Stimulated activated CD8-positive, alpha-beta memory T cell treated with anti-CD3 and anti-CD28 coated beads, Interleukin-7, amount 100 ng/mL, for 1 hour (primary cell): ENCODE measurements at places on chromosomes 3 and 15.
A peak's percentile ranks its signal among the peaks of the same experiment; 100 is the strongest.

DNA sequence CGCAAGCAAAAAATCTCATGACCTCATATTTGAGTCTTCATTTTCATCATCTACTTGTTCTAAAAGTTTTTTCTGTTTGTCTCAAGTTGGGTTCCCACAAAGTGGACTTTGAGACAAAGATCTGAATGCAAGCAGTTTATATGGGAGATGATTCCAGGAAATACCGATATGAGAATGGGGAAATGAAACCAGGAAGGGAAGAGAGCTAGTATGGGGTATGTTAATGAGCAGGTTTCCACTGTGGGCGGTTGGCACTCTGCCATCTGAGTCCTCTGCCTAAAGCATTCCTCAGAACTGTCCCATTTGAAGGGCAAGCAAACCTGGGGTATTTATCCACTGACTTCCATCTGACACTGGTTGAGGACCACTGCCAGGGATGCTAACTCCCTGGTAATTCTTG is 8.8 kb downstream of the ADPRH start:
- no peak for DNase-seq

DNA sequence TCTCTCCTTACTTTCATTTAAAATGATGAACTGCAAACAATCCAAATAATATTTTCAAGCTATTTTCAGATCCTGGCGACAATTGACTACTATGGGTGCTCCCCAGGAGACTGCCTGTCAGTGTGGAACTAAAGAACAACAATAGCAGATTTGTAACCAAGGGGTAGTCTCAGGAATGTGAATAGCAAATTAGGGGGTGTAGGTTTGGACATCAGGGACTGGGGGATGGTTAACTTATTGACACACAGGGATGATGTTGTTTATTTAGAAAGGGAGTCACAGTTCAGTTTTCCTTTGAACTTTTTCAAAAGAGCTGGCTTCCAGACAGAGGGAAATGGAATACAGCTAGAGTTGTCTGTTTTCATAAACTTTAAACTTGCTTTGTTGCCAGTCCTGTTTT is 229.8 kb downstream of the LRTM1 start:
- DNase-seq, result no peak

DNA sequence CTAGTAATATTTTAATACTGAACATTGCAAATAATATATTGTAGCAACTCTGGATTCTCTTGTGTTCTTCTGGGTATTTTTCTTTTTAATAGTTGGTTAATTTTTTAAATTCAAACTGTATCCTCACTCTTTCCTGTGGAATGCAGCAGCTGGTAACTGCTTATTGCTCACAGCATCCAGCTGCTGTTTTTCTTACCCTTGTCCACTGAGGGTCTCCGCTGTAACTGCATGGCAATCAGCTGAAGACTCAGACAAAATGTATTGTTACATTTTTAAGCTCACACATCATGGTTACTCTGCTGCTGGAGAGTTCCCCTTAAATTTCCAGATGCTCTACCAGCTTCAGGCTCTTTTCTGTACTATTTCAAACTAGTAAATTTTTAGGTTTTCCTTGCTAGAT is 227.6 kb downstream of the MBNL1 start:
- DNase-seq, result no peak

DNA sequence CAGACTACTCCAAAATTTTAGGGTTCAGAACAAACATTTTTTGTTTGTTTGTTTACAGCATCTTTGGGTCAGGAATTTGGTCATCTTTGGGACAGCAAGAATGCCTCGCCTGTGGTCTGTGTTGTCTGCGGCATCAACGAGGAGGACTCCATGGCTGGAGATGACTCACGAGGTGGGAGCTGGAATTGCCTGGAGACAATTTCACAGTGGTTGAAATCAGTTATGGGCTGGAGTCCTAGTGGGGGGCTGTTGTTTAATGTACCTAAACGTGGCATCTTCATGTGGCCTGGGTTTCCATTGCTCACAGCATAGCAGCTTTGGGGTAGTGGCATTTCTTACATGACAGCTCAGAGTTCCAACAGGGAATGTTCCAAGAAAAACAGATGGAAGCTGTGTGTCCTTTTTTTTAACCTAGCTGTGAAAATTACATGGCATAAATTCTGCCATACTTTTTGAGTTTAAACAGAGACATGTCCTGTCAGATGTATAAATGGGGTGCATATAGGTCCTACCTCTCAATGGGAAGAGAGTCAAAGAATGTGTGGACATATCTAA is 507.3 kb upstream of the CBLB start:
- no peak for DNase-seq

DNA sequence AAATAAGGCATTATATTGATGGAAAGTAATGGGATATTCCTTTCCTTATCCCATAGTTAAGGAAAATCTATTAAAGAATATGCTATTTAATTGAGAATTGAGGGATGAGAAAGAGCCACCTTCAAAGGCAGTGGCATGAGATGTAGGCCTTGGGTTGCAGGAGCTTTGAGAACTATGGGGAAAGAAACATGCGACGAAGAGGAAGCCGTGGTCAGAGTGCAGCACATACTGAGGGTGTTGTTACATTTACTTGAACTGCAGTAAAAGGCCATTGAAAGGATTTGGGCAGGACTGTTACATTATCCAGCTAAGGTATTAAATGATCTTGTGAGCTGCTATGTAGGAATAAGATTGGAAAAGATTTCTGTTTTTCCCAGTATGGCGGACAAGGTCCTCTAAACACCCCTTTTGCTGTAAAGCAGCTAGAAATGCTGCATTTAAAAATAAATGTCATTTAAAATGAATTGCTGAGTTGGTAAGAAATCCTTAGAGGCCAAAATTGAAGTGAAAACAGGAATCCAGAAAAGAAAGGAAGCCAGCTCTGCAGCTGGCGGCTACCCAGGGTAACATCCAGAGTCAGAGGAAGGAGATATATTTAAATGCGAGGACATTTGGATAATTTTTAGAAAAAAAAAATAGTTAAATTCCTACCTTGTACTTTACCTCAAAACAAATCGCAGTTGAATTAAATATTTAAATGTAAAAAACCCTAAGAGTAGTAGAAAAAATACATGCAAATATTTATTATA is 61.7 kb downstream of the IL1RAP start:
- no peak for DNase-seq

DNA sequence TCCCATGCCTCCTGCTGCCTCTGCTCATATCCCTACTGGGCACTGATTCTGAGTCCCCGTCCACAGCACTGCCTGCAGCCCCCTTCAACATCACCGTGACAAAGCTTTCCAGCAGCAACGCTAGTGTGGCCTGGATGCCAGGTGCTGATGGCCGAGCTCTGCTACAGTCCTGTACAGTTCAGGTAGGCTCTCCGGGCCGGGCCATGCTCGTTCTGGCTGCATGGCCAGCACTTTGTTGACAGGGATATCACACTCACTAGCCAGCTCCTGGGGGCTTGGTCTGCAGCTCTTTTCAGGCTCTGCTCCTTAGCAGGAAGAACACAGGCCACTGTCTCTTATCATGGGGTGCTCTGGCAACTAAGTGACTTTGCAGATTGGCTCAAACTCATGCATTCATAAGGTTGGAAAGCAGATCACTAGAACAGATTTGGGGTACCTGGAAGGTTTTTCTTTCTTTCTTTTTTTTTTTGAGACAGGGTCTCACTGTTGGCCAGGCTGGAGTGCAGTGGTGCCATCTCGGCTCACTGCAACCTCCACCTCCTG is 6.0 kb downstream of the TYRO3 start:
- DNase-seq, result no peak

- DNase-seq, result no peak
Measured at GRCh38 chr3:26715431-26715830, 92.9 kb downstream of the LRRC3B start.

GRCh38 chr3:127173516-127174166 is 19.3 kb upstream of the PRR23E start:
- no peak for DNase-seq

DNA sequence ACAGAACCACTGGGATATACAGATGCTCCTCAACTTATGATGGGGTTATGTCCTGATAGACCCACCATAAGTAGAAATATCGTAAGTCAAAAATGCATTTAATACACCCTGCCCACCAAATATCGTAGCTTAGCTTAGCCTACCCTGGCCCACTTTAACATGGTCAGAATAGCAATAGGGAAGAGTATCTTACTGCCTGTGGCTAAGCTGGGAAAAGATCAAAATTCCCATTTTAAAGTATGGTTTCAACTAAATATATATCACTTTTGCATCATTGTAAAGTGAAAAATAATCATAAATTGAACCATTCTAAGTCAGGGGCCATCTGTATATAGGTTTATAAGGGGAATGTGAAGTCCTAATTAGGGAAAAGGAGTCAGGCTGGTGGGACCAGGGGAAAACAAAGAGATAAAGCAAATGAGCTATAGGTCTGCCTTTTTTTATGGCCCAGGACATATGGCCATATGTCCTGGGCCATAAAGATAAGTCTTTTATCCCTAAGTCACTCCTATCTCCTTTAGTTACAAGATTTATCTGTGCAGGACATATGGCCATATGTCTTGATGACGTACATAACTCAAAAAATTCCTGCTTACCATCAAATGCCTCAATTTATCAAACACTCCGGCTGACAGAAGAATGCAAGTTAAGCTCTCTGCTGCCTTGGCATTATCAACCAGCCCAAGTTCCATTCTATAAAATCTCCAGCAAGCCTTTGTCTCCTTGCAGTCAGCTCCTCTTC is 11.2 kb downstream of the RTP3 start:
- no peak for DNase-seq

GRCh38 chr3:79032686-79033318 is 735.0 kb downstream of the ROBO1 start:
- DNase-seq, result no peak

DNA sequence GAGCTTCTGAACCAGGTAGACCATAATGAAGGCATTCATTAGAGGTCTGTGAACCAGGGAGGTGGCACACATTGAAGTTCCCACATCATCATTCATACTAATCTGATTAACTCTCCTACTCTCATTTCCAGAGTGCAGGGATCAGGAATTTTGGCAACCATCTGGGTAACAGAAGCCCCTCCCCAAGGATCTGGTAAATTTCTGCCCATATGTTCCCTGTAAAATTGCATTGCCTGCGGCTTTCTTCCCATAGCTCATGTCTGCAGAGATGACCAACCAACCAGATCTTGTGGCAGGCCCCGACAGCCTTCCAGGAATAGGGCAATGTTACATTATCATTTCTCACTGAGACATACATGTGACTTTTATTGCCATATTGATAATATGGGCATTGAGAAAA is 111.4 kb upstream of the CHL1 start:
- DNase-seq, result no peak

- DNase-seq, result no peak
Measured at GRCh38 chr3:52246728-52247408, 1.3 kb downstream of the PPM1M start.

GRCh38 chr15:74322558-74323180 is 44.8 kb downstream of the CYP11A1 start:
- peak; percentile 23 for DNase-seq

DNA sequence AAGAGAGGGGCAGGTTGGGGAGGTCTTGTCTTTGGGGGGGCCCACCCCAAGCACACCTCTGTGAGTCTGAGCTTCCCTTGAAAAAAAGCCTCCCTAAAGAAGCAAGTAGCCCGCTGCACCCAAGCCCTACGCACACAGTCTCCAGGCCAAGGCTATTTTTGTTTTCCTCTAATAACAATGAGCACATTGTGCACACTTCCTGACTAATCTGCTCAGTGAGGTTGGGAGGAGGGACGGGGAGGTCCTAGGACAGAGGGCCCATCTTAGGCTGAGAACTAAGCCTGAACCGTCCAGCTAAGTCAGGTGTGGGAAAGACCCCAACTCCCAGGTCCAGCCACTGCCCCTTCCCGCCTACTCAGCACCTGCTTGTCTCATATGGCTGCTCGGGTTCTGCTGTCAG is 87.2 kb downstream of the HMG20A start:
- DNase-seq, result no peak

GRCh38 chr3:129058441-129059200 is 2.0 kb upstream of the GP9 start:
- no peak for DNase-seq

DNA sequence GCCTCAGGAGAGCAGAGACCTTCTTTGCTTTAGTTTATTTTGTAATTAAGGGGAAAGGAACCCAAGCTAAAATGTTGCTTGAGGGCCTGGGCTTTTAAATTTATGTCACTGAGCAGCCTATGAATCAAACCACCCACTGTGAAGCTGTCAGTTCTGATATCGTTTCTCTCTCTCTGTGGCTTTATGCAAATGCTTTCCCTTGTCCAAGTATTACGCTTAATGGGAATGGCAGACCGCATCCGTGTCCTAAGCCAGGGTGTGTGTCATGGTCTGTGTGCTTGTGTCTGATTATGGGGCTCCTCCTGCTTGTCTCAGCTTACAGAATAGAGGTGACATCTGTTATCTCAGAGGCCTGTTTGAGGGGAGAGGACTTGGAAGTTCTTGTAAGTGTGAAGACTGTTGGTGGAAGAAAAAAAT is 82.4 kb downstream of the EBLN2 start:
- DNase-seq, result no peak

- no peak for DNase-seq
Measured at GRCh38 chr3:110343376-110343775, 728.2 kb upstream of the NECTIN3 start.

- no peak for DNase-seq
Measured at GRCh38 chr15:100502651-100503050, 26.1 kb downstream of the CERS3 start.

DNA sequence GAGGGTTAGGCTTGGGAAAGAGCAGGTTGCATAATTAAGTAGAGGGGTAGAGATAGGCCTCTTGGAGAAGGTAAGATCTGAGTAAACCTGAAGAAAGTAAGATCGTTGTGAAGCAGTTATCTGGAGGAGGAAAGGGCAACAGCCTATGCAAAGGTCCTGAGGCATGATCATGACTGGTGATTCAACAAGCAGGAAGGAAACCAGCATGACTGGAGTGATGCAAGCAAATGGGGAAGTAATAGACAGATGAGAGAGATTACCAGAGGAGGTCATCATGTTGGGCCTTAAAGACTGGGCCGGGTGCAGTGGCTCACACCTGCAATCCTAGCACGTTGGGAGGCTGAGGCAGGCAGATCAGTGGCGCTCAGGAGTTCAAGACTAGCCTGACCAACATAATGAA is 360.2 kb downstream of the EPHB1 start:
- no peak for DNase-seq

DNA sequence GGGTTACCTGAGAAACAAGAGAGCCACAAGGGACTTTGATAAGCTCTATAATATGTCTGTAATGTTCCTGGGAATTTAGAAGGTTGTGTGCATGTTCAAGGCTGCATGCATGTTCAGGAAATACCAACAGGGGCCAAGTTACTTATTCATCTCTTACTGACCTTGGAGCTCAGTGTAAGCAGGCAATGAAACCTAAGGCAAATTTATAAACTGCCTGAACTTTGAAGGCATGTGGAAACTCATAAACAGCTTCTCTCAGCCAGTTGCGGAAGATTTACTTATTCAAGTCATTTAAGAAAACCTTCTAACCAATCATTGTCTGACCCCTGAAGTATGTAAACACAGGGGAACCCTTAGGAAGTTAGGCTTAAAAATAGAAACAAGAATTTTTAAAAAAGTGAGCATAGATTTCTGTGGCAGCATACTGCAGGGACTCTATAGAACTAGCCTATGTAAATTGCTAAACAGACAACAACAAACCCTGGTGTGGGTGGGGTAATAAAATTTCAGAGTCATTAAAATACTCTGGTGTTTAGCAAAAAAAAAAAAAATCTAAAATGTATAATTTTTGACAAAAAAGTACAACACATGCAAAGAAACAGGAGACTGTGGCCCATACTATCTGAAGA is 57.2 kb downstream of the SLC15A2 start:
- DNase-seq, result no peak

- DNase-seq, result no peak
Measured at GRCh38 chr3:181174676-181175233, 185.2 kb upstream of the DNAJC19 start.
